ENCODE measurements at places on chromosomes 1 and 21.

DNA sequence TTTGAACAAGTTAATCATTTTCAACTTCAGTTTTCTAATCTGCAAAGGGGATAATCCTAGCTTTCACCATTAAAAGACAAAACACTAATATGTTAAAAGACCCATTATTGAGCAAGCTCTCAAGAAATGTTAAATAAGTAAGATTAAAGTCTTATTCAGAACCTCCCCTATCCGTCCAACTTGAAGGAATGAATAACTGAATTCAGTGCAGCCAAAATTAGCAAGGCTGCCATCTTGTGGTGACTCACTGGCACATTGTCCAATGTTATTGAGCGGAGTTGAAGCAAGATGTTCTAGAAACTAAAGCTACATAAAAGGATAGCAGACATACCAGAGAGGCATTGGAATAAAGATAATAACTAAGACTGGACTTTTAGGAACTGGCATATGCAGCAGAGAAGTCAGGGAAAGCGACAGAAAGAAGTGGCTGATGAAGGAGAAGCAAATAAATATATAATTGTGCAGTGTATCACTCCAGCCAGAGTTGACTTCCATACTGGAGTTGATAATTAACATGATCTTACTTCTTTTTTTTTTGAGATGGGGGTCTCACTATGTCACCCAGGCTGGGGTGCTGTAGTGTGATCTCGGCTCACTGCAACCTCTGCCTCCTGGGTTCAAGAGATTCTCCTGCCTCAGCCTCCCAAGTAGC, 8.2 kb upstream of the CAP1 start:
- DNase-seq, result peak; percentile 46

- DNase-seq, result no peak
Measured at GRCh38 chr1:7265771-7266371, 480.6 kb downstream of the CAMTA1 start.

DNA sequence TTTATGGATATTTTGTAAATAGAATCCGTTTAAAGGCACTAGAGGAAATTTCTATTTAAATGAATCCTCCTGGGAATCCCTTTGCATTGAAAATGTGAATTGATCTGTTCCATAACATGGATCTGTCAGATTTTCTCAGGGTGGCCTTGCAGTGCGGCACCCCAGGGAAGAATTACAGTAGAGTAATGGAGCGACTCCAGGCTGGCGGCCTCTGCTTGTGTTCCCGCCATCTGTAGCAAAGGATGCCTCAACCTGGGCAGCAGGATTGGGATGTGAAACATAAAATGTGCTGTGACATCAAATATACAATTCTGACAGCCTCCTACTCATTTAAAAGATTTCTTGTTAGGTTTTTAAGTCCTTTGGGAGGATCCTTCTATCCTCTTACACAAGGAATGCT, 115.9 kb downstream of the RHOU start:
- DNase-seq, result no peak

- no peak for DNase-seq
Measured at GRCh38 chr1:207817778-207818751, 66.2 kb downstream of the CD46 start.

DNA sequence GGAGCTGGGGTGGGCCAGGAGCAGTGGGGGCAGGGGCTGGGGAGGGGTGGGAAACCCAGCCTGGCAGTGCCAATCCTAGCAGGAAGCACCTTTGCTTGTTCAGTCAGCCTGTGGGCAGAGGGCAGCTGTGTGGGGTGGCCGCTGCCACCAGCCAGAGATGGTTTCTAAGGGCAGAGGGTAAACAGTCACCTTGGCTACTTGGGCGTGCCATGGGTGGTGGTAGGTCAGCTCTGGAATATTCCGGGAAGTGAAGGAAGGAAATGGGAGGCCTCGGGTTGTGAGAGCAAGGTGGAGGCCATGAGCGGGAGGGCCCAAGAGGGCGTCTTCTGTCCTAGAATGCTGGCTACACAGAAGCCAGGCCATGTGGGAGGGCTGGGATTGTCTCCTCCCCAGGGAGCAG, 20.7 kb upstream of the WNT4 start:
- DNase-seq, result no peak
